ENCODE measurements at places on chromosomes 6 and 20. TPM values are rescaled to one million over a fixed set of nuclear protein-coding genes. Genes with fewer than 3 reads are reported as not detected.

GRCh38 chr6:109295774-109296156 is 86.5 kb downstream of the CD164 start:
- H3K27me3 ChIP-seq, result no peaks in the 10 kb centered on the region
- H3K36me3 ChIP-seq, result no peaks in the 10 kb centered on the region
- H3K27ac ChIP-seq, result no peak overlapping the region
- DNase-seq, result no peak
- H3K4me1 ChIP-seq, result no peaks in the 10 kb centered on the region

DNA sequence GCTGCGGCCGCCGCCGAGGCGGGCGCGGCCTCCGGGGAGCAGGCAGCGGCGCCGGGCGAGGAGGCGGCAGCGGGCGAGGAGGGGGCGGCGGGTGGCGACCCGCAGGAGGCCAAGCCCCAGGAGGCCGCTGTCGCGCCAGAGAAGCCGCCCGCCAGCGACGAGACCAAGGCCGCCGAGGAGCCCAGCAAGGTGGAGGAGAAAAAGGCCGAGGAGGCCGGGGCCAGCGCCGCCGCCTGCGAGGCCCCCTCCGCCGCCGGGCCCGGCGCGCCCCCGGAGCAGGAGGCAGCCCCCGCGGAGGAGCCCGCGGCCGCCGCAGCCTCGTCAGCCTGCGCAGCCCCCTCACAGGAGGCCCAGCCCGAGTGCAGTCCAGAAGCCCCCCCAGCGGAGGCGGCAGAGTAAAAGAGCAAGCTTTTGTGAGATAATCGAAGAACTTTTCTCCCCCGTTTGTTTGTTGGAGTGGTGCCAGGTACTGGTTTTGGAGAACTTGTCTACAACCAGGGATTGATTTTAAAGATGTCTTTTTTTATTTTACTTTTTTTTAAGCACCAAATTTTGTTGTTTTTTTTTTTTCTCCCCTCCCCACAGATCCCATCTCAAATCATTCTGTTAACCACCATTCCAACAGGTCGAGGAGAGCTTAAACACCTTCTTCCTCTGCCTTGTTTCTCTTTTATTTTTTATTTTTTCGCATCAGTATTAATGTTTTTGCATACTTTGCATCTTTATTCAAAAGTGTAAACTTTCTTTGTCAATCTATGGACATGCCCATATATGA is 3.2 kb downstream of the MARCKS start:
- peaks cover 2% of the 10 kb centered on the region for H3K36me3 ChIP-seq
- H3K4me3 ChIP-seq, result peak overlapping the region; percentile 10
- DNase-seq, result no peak
- peaks cover 20% of the 10 kb centered on the region for H3K4me1 ChIP-seq

RIPOR2 gene
- total RNA-seq, result 111 TPM

TCP11 gene
- not detected for total RNA-seq

SMLR1 gene
- total RNA-seq, result not detected

TMEM151B gene
- not detected for total RNA-seq

PTK7 gene
- total RNA-seq, result 2.2 TPM

MOG gene
- total RNA-seq, result not detected

Measured in activated naive CD4-positive, alpha-beta T cell treated with anti-CD3 and anti-CD28 coated beads for 36 hours (primary cell).